Stimulated activated effector memory CD8-positive, alpha-beta T cell treated with anti-CD3 and anti-CD28 coated beads, Interleukin-12 subunit alpha, Interleukin-12 subunit beta, amount 100 ng/mL, for 72 hours (primary cell): ENCODE measurements at places on chromosomes 16 and 17.

DNA sequence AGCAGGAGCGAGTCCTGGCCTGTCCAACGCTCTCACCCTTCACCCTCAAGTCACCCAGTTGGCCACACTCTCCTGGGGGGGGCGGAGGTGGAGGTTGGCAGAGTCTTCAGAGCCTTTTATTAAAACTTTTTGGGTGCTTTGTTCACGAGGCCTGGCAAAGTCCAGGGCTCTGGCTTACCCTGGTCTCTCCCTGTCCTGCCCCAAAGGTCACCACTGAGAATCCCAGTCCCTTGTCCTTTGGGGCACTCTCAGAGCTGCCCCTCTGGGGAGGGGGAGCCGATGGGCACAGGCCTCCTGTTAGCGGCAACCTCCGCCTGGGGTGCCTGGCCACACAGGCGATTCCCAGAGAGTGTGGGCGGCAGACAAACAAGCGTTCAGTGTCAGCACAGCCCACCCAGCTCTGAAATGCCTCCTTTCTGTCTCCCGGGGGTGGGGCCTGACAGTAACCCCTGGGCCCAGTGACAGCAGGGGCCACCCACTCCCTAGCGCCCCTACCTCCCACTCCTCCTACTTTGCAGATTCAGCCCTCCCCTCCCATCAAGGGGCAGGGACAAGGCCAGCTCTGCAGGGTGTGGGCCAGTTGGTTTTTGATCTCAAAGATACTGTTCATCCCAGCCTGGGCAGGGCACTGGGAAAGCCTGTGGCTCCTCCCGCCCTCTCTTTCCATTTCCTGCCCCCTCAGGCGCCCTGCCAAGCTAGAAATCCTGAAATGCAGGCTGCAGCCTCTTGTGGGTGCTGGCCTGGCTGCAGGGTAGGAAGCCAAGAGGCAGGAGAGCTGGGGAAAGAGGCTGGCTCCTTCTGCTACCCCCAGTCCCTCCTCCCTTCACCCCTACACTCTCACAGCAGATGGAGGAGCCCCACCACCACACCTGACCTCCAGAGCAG is 36.6 kb upstream of the EMP2 start:
- no peak for DNase-seq

GRCh38 chr17:72945473-72945872 is 147.0 kb downstream of the SLC39A11 start:
- DNase-seq: no peak

DNA sequence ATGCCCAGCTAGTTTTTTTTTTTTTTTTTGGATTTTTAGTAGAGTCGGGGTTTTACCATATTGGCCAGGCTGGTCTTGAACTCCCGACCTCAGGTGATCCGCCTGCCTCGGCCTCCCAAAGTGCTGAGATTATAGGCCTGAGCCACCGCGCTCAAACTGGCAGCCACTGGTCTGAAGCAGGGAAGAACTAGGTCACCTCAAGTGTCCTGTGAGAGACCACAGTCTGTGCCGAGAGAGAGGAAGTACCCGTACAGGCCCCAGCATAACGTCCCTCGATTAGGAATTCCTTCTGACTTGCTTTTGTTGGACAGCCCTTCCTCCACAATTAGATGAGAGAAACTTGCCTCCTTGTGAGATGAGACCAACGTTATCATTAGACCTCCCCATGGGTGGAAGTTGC is 13.7 kb upstream of the CD300E start:
- DNase-seq: no peak

DNA sequence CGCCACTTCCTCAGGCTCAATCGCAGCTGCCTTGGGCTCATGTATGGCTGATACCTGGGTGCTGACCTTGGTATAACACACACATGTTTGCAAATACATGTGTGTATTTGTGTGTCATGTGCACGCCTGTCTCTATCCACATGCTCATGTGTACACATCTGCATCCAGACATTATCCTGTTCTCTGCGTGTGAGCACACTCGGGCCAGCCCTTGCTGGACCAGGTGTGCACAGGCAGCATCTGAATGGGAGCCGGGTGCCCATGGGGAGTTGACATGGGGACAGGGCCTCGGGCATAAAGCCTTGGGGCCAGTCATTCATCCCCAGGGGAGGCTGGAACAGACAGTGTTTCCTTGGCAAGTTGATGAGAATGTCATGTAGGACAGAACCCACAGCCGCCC is 29.1 kb upstream of the CRHR1 start:
- no peak for DNase-seq

DNA sequence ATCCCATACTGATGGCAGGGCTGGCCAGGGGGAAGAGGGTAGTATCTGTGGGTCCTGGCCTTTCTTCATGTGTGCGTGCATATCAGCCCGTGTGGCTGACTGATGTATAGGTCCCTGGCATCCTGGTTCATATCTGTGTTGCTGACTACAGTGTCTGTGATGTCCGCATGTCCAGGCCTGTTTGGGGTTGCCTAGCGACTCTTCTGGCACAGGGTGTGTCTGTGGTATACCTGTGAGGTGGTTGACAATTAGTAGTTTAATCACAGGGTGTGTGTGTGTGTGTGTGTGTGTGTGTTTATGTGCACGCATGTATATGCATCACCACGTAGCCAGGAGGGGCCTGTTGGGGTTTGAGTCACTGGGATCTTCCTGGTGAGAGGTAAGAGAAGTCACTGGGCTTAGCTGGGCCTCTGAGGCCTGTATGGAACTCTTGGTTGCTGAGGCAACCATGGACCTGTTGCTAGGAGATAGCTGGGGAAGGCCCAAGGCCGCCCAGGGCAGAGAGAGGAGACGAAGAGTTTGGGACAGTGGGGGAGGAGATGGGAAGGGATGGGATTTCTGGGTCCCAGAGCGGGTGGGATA is 603 bp upstream of the TMEM95 start:
- no peak for DNase-seq

DNA sequence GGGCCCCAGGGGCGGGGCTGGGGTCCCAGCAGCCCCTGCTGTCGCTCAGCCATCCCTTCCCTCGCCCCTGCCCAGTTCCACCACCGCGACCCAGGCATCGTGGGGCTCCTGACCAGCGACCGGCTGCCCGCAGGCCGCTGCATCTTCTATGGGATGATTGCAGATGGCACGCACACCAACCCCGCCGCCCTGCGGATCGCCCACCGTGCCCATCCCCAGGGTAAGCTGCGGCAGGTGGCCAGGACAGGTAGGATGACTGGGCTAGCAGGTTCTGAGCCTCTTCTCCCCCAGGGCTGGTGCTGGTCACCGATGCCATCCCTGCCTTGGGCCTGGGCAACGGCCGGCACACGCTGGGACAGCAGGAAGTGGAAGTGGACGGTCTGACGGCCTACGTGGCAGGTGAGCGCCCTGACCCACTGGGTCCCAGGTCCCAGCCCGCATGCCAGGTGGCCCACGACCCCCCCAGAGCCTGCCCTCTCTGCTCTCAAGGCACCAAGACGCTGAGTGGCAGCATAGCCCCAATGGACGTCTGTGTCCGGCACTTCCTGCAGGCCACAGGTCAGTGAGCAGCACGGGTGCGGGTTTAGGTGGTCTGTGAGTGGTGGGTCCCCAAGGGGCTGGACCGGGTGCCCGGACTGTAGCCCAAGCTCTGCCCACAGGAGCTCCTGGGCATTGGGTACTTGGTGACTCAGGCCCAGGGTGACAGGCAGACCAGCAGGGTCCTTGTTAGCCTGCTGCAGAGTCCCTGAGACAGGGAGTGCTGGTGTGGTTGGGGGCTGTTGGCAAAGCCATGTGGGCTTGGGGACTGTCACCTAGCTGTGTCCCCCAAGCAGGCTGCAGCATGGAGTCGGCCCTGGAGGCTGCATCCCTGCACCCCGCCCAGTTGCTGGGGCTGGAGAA is 2.8 kb downstream of the CEMP1 start:
- no peak for DNase-seq

- DNase-seq: no peak
These were observed 87.0 kb downstream of the ABCC1 start for GRCh38 chr16:16036359-16036792.

DNA sequence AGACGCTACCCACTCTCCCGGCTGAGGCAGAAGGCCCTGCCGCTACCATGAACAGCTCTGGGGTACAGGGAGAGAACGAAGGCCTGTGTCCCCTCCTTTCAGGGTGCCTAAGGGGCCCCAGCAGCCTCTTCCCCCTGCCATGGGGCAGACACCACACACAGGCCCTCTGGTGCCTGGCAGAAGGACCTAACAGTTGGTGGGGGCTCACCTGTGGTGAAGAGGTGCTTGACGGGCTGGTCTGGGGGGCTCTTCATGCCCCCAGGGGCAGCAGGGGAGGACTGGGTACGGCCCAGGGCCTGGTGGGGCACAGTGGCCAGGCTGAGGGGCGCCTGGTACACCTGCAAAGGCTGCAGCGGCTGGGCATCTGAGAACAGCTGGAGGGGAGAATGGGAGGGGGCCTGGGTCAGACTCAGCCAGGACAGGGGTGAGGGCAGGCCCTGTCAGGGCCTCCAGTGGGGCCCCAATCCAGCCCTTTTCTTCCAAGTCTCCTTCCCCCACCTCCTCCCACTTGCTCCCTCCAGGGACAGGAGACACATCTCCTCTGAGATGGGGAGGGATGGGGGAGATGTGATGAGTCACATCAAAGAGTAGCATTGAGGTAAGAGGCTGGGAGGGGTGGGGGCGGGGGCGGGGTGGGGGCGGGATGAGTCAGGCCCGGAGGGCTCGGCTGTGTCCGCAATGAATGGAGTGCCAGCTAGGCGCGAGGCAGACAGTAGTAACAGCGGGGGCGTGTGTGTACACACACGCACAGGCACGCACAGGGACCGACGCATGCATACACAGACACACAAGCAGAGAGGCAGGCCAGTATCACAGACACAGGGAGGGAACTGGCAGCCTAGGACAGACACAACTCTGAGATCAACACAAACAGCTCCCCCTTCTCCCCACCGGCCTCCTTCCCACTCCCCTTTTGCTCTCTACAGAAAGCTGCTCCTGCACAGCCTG is 16.1 kb downstream of the G6PC3 start:
- DNase-seq: peak; percentile 26

DNA sequence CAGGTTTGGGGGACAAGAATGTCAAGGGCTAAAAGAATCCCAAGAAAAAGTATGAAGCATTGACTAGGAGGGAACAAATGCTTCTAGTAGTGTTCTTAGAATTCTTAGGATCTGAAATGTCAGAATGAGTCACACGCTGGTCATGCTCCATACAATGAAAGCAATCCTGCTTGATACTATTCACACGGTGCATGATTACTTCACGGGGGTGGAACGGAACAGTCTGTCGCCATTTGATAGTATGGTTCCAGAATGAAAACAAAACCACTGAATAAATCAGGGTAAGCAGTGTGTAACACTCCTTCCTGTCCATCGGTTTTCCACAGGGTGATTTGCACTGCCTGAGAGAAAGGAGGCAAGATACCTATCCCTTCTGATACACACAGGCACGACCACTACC is 22.9 kb upstream of the YWHAE start:
- DNase-seq: no peak

DNA sequence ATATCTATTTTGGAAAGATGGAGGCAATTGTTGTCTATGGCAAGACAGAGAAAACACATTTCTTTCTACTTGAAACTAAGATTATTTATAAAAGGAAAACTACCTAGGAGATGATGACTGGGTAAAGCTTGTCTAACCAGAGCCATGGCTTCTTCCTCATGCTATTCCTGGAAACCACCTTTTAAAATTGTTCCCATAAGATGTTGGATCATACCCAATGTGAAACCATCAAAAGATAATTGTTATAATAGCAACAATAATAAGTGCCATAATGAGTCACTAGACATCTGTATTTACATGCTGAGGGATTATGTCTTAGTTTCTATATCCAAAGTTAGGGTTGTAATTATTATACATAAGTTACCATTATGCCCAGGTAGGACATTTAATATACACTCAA is 428.4 kb downstream of the KCNJ2 start:
- no peak for DNase-seq
